ENCODE measurements at places on chromosomes 12 and 14. TPM values are rescaled to one million over a fixed set of nuclear protein-coding genes. Genes with fewer than 3 reads are reported as not detected.

The IQSEC3 gene
- total RNA-seq: 1.5 TPM

DNA sequence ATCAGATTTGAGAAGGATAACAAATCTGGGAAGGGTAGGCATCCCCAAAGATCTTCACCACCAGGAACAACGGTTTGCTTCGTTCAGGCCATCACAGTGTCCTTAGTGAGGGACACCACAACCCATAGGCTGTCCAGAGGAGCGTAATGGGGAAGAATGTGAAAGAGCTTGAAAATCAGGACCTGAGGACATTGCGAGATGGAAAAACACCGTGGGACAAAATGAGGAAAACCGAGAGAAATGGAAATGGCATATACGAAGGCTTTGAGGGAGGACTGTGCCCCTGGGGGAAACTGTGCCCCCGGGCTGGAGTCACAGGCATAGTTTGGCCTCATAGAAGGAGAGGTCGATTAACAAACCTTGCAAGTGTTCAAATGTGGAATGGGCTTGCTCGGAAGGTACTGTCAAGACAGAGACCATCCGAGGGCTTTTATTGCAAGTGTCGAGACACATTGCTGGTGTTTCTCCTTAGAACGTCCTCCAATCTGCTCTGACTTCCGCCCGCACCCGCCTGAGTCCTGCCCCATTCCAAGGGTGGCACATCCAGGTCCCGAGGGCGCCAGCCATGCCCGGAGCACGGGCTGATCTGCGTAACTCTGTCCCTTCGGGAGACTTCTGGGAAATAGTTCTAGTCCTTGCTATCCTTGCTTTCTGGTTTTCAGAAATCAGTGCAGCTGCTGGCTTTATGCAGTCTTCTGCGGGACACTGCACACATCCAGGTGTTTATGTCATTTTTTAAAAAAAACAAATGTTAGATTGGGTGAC is 885 bp upstream of the PALS1 start:
- DNase-seq: peak; percentile 83

The CDH24 gene
- total RNA-seq: 0.95 TPM

DNA sequence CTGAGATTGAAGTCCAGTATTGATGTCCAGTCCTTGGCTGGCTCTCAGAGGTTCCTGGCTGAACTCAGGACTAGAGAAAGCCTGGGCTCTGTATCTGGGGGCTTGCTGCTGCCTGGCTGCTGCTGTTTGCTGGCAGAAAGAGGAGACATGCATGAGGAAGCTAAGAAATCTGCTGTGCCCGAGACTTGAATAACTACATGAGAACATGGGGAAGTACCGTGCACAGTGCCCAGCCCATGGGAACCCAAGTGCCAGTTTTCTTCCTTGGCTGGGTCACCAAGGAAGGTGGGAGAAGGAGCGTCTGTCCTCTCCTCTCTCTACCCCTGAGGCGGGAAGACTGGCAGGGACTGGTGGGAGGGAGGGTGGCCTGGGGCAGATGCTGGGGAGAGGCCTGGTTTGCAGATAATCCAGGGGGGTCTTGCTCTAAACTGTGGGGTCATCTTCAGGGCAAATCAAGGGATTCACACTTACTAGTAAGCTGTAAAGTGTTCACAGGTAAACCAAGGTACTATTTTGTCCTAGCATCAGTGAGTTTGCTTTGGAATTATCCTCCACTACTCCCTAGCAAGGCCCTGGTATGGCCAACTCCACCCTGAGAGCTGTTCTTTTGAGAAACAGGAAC is 13.8 kb upstream of the ZFP36L1 start:
- no peak for DNase-seq

- no peak for DNase-seq
These were observed 31.1 kb downstream of the FRS2 start for GRCh38 chr12:69501154-69501895.

DNA sequence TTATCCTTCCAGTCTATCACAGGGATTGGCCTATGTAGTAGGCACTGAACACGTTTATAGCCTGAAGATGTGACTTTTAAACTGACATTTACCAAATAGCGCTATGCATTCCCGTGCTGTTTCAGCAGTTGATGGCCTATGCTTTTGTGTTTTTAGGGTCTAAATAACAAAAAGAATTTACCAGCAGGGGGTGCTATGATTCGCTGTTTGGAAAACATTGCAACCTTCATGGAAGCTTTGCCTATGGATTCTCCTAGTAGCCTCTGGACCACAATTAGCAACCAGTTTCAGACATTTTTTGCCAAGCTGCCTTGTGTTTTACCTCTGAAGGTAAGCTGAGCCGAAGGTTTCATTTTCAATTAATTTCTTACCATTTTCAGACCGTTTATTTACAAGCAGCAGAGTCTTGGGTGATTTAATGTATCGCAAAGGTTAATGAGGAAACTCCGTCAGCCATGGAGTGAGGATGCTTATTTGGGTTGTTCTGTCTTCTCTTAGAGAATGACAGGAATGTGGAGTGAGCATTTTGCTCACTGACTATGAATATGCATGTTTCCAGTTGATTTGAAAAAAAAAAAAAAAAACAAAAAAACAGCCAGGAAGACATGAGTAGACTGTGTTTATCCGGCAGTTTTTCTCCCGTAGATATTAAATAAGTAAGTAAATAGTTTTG is 133.1 kb downstream of the PRIMA1 start:
- DNase-seq: no peak

DNA sequence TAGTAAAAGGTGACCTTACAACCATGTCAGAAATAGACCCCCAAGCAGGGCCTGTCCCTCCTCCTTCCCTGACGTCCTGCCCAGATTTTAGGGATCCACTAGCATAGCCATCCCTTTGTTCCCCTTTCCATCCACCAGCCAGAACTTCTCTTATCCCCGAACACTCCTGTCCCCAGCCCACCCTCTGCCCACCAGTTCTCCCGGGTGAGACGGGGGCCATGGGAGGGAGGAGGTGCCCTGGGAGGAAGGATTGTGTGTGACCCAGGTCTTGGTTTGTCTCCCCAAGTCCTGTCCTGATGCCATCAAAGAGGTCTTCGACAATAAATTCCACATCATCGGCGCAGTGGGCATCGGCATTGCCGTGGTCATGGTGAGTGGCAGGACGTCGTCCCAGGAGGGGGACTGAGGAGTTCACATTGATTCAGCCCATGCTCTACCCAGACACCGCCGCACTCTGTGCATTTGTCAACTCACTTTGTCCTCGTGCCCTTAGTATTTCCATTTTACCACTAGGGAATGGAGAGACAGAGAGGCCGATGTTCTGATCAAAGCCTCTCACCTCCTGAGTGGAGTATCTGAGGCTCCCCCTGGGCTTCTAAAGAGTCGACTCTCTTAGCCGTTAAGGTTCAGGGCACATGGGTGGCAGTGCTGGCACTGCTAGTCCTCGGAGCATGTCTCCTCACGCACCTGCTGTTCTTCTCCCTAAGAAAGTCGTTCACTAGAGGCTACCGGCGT is 35.9 kb downstream of the CD9 start:
- no peak for DNase-seq

GRCh38 chr14:81533212-81533535 is 479 bp downstream of the SEL1L start:
- DNase-seq: no peak

DNA sequence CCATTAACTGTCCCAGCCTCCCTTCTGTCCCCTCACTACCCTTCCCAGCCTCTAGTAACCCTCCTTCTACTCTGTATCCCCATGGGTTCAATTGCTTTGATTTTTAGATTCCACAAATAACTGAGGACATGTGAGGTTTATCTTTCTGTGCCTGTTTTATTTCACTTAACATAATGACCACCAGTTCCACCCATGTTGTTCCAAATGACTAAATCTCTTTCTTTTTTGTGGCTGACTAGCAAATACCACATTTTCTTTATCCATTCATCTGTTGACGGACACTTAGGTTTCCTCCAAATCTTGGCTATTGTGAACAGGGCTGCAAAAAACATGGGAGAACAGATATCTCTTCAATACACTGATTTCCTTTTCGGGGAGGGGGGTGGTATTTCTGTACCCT is 65.7 kb downstream of the PRKD1 start:
- DNase-seq: no peak

The BDKRB1 gene
- not detected for total RNA-seq

DNA sequence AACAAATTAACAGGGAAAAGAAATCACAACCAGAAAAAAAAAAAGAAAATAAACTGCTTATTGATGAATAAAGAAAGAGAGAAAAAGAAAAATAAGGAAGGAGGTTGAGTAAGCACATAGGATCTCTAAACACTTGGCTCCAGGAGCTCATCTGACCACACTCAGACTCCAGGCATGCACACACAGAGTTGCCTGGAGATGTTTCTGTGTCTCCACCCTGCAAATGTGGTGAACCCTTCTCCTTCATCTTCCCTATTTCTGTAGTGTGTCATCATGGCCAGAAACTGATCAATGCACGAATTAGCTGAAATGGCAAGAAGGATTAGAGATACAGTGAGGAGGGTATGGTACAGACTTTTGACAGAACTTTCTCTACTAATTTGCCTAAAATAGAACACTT is 20.2 kb downstream of the OR4N2 start:
- DNase-seq: no peak

The EFS gene
- 7.2 TPM for total RNA-seq

DNA sequence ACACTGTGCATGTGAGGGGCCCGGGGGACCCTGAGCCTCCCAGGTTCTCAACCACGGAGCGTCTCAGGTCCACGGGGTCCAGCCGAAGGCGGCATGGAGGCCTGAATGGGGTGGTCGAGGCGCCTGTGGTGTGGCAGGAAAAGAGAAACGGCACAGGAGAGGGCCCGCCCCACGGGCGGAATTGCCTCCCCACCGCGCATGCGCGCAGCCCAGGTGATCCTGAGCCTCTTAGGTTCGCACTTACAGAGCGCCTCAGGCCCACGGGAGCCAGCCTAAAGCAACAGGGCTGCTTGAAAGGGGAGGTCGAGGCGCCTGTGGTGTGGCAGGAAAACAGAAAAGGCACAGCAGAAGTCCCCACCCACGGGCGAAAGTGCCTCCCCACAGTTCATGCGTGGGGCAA is 311.0 kb downstream of the ALG10 start:
- no peak for DNase-seq

DNA sequence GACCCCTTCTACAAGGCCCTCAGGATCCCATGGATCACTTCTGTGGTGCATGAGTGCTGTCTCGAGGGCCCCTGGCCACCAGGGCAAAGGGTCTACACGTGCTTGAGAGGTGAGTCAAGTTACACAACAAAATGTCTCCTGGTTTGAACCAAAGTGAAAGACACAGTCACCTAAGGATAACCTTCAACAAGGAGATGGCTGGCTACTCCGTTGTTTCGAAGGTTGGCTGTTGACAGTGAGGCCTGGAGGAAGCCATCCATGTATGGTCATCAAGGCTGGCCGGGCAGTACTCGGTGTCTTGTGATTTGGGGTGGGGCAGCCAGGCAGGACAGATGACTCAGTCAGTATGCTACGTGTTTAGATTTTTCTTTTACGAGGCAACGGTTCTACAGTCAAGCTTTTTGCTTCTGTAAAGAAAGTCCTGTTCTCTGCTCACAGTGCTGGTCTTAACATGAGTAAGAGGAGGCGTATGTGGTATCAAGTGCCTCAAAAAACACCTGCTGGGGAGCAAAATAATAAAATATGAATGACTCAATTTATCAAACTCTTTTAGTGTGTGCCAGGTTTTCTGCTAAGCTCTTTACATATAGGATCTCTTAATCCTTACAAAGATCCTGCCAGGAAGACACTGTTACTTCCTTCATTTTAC is 18.0 kb upstream of the NT5DC3 start:
- DNase-seq: no peak

The PHLDA1 gene
- total RNA-seq: 2.0 TPM

The RNASE7 gene
- not detected for total RNA-seq

DNA sequence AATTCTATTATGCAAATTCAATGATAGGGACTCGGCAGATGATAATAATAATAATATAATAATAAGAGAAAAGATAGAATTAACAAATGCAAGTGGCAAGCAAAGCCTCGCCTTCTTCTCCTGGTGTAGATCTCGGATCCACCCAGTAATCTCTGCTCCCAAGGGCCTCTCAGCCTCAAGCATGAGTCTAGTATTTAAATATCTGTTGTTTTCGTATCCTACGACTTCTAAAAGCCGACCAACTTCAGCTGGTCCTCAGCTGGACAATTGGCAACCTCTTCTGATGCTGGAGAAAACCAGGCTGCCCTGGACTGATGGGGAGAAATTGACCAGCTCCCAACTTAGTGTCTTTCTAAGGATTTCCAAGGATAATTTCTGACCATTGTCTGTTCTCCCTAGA is 14.0 kb upstream of the MAP1LC3B2 start:
- DNase-seq: no peak

The HOXC11 gene
- total RNA-seq: not detected

The PTCSC3 gene
- not detected for total RNA-seq

DNA sequence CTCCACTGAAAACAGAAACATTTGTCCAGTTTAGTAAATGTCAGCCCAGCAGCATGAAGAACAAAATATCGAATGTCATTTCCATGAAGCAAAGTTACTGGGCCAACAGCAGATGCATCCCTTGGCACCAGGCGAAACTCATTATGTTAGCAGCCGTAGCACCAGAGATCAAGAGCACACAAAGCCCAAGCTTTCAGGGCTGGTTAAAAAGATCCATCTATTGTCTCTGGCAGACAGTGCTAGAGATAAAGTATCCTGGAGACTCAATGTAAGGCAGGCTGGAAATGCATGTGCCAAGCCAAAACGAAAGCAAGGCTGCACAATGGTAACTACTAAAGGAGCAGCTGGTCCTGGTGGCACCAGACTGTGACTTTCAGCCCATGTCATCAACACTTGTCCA is 120.3 kb upstream of the PLEKHG7 start:
- no peak for DNase-seq

The GLI1 gene
- 2.9 TPM for total RNA-seq

The BCL2L14 gene
- not detected for total RNA-seq

DNA sequence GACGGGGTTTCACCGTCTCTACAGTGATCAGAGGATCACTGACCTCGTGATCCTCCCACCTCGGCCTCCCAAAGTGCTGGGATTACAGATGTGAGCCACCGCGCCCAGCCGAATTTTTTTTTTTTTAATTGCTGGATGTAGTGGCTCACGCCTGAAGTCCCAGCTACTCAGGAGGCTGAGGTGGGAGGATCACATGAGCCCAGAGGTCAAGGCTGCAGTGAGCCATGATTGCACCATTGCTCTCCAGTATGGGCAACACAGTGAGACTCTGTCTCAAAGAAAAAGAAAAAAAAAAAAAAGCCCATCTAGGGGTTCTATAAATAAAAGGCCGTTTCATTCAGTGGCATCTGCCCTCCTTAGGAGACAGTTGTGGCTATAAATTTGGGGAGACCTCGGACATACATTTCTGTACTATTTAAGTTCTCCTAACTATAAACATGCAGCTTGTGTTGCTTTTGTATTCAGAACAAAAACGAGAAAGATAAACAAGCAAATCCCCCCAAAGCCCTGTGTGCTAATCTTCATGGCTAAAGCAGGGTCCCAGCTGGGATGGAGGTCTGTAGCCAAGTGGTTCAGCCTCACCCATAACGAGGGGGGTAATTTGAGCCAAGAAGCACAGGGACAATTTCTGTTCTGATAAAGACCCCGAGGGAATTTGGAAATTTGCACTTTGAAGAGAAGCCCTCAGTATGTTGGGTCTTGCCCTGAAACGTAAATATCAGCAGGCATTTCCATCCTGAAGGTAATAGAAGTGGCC is 35.0 kb upstream of the BCL7A start:
- no peak for DNase-seq

The IFNG-AS1 gene
- 1.4 TPM for total RNA-seq

The MIP gene
- 0.25 TPM for total RNA-seq

The ANAPC7 gene
- total RNA-seq: 34.3 TPM
